Fibroblast of mammary gland (primary cell): ENCODE measurements at places on chromosomes 4 and X.
A peak's percentile ranks its signal among the peaks of the same experiment; 100 is the strongest.

DNA sequence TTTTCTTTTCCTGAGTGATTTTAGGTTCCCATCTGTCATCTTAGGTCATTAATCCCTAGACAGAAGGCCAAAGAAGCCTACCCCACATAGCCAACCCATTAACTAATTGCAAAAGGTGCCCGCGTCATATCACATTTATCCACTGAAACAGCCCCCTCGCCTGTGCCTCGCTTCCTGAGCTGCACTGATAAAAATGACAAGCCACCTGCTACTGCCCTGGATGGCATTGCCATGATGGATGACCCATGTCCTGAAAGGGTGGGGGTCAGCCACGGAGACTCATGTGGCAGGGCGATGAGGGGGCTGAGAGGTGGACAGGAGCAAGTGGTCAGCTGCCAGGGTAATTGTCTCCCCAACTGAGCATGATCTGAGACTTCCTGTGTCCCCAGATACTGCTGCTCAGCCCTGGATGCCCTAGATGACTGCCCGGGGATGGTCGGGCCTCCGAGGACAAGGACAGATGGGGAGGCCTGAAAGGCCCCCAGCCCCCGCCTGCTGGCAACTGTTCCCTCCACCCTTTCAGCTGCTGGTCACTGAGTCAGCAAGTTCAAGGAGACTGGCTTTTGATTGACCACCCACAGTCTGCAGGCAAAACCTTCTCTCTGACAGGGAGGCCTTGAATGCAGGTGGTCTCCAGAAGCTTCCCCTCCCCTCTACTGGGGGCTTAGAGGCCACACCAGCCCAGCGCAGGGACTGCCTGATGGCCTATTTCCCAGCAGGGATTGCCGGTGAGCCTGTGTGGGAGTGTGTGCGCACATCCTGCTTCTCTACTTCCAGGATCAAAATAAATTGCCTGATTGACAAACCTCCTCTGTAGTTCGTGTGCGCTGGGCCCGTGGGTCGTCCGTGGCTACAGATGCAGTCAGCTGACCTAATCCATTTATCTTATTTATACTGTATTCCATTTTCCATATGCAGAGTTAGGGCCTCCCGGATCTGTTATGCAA lies 496.3 kb downstream of the BCOR start:
- no peak for DNase-seq

DNA sequence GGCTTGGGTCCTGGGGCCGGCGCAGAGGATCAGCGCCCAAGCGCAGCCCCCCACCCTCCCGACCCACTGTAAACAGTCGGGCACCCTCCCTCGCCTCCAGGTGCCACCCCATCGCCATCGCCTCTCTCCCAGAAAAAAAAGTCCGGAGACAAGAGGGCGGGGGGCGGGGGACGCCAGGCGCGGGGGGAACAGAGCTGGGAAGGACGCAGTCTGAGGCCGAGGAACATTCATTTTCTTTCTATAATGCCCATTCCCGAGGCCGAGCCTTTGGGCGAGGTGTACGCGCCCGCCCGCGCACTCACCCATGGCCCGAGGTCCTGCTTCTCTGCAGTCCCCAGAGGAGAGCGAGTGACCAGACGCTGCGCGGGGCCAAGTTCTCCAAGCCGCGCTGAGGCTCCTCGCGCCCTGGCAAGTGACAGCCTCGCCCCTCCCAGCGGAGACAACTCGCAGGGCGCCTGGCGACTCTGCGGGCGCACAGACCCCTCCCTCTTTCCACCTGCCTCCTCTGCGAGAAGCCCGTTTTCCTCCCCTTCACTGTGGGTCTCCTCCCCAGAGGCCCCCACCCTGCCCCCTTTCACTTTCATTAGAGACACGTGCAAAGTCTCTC lies 63.5 kb upstream of the WDR17 start:
- DNase-seq: no peak

- DNase-seq: no peak
Observed at GRCh38 chr4:97396097-97396496, 747.2 kb downstream of the STPG2 start.

DNA sequence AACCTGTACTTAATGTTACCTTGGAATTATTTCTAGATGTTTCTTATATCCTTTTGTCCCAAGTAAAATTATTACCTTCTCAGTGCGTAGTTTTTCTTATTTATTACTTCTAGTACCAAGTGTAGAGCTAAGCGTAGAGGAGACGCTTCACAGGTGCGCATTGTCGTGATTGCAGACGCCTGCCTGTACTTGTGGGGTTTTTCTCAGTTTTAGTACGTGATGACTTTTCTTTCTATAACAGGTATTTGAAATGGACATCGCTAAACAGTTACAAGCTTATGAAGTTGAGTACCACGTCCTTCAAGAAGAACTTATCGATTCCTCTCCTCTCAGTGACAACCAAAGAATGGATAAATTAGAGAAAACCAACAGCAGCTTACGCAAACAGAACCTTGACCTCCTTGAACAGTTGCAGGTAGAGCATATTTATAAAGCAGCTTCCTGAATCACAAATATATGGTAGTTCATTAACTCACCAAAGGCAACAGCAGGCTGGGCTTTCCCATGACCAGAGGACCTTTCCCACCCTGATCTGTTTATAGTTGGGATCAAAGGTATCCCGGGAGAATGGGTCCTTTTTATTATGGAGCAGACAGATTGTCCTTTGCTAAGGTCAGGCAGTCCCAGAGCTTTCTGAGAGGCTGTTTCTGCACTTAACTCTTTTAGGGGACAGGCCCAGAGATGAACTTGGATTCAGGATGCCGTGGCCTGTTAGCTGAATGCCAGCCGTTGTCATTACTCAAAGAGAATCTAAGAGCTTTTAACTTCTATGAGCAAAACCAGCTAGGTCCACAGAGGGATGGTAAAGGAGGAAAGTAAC lies 172.9 kb downstream of the PTTG2 start:
- no peak for DNase-seq

- DNase-seq: no peak
Observed at GRCh38 chr4:163200727-163201349, 34.1 kb upstream of the NAF1 start.

DNA sequence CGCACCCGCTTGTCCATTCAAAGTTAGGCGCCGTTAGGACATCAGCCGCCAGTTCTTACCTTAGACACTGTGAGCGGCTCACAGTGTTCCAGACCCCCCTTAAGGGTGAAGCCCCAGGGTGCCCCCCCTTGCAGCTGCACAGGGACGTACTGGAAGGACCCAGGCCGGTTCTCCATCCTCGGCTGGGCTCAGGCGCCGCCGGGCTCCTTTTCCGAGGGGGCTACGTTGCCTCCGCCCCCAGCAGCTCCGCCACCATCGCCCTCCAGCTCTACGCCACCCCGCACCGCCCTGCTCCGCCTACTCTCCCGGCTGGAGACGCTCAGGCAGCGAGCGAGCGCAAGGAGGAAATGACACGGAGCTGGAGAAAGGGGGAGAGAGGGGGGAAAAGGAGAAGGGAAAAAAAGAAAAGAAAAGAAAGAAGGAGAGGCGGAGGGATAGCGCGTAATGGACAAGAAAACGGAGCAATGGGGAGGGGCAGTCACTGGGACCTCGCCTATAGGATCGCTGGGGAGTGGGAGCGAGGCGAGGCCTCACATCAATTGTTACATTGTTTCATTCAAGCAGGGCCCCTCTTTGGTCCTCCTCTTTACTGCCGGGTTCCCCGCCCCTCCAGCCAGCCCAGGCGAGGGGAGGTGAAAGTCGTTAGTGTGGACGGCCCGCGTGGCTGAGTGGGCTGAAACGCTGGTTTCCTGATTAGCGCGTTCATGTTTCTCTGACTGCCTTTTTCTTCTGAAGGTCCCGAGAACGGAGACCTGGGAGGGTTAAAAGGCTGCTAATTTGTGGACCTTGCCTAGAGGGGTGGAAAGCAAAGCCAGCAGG lies at the start of gene SHROOM4:
TSS of gene SHROOM4 (minus strand) at position 352 of the 819 bp plus-strand sequence. CDS start at position 176, 176 bp downstream.
- DNase-seq: peak; percentile 48

GRCh38 chrX:19382555-19383145 lies 38.9 kb downstream of the PDHA1 start:
- DNase-seq: peak; percentile 33

GRCh38 chr4:85603437-85604336 lies 128.7 kb downstream of the ARHGAP24 start:
- peak; percentile 36 for DNase-seq

DNA sequence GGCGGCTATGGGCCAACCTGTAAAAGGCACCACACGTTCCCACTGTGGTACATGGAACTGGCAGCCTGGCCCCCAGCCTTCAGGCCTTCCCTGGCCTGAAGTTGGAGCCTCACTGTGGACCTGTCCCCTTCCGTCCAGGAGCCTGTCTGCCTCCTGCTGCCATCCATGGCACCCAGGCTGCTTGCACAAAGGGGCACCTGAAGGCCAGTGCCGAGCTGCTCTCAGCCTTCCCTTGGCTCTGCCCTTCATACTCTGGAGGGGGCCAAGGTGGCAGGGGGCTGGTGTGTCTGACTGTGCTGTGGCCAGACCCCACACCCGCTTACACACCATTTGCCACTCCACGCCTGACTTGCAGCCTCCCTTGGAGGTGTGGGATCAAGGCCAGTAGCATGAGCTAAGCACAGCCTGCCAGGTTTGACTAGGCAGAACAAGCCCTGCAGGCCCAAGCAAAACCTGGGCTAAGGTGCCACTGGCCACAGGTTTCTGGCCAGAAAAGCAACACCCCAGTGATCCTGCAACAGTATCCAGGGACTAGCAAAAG lies 17.3 kb upstream of the GIMD1 start:
- DNase-seq: no peak

- DNase-seq: no peak
Observed at GRCh38 chr4:1599491-1600210, 84.5 kb downstream of the FAM53A start.

GRCh38 chrX:19046343-19047215 lies 62.7 kb upstream of the PHKA2 start:
- DNase-seq: peak; percentile 68

DNA sequence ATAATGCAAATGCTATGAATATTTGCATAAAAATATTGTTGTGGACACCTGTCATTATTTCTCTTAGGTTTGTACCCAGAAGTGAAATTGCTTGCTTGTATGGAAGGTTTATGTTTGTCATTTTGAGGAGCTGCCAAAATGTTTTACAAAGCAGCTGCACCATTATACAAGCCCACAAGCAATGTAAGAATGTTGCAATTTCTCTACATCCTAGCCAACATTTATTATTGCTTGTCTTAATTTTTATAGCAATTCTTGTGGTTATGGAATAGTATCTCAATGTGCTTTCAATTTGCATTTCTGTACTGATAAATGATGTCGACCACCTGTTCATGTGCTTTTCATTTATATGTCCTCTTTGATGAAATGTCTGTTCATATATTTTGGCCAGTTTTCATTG lies 18.7 kb upstream of the RBMX start:
- DNase-seq: peak; percentile 33

DNA sequence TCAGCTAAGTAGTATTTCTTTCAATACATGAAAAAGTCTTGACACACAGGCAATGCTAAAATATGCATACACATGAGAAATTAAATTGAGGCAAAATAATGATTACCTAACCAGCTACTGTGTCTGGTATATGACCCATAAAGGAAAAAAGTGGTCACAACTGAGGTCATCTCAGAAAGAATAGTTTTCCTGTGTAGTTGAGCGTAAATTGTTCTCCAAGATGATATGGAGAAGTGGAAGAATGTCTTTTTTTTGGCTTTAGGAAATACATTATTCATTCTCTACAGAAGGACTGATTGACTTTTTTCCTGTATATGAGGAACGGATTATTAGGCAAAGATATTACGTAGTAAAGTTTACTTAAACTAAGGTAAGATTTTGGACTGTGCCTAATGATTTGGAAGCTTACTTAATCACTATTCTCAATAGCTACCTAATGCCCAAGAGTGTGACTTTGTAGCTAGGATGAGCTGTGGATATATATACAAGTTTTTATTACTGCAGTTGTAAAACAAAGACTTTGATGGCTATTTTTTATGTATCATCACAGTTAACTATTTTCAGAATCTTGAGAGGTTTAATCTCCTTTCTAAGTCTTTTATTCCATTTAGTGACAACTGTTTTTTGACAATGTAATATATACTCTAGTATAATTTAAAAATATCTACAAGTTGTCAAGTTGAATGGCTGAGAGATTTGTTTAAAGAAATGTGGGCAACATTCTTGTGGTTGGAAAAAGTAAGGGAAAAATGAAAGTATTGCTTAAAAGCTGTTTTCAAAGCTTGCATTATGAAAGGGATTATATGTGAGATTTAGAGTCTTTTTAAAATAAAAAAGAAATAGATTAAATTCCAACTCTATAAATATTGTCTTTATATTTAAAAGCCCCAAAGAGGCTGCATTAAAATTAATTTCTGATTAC lies 100.2 kb downstream of the PDLIM5 start:
- peak; percentile 10 for DNase-seq

- peak; percentile 20 for DNase-seq
Observed at GRCh38 chr4:83850435-83850834, 314.5 kb downstream of the GPAT3 start.

DNA sequence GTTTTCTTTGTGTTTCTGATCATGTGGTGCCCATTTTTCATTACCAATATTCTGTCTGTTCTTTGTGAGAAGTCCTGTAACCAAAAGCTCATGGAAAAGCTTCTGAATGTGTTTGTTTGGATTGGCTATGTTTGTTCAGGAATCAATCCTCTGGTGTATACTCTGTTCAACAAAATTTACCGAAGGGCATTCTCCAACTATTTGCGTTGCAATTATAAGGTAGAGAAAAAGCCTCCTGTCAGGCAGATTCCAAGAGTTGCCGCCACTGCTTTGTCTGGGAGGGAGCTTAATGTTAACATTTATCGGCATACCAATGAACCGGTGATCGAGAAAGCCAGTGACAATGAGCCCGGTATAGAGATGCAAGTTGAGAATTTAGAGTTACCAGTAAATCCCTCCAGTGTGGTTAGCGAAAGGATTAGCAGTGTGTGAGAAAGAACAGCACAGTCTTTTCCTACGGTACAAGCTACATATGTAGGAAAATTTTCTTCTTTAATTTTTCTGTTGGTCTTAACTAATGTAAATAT lies 110.4 kb downstream of the IL13RA2 start:
- no peak for DNase-seq

DNA sequence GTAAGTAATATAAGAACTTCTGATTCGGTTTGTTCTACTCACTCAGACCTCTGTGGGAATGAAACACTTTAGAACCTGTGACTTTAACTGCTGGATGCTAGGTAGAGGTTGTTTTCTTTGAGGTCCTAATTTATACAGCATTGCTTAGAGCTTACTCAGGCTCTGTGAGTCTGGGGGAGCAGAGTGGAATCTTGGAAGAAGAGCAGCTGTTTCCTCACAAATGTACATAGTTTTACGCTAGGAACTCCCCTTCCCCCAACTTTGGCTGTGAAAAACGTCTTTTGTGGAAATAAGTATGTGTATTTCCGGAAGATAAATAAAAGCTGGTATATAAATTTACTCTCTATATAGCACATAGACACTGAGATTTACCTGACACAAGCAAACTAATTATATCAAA lies 141.4 kb downstream of the NAA11 start:
- no peak for DNase-seq

DNA sequence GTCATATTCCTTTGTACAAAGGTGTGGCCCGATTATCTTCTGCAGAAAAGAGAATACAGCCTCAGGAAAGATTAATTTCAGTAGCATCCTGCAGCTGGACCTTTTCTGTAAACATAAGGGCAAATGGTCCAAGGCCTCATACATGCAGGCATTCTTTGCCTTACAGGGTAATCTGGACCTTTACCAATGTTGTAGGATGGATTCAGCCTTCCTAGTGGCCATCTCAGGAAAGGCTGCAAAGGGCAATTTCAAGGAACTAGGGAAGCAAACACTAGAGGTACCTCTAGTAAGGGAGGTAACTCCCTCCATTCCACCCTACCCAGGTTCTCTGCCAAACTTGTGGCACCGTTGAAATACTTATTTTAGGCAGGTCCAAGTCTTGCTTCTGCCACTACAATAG lies 43.0 kb downstream of the UGT2B28 start:
- no peak for DNase-seq
